ENCODE measurements at places on chromosomes 7 and 10.

- no peak for DNase-seq
These were observed 702.5 kb downstream of the PHTF2 start for GRCh38 chr7:78501064-78501463.

GRCh38 chr10:91190876-91191583 lies 29.4 kb upstream of the PCGF5 start:
- peak; percentile 15 for DNase-seq

GRCh38 chr7:96014617-96015016 lies 242.3 kb downstream of the DYNC1I1 start:
- no peak for DNase-seq

DNA sequence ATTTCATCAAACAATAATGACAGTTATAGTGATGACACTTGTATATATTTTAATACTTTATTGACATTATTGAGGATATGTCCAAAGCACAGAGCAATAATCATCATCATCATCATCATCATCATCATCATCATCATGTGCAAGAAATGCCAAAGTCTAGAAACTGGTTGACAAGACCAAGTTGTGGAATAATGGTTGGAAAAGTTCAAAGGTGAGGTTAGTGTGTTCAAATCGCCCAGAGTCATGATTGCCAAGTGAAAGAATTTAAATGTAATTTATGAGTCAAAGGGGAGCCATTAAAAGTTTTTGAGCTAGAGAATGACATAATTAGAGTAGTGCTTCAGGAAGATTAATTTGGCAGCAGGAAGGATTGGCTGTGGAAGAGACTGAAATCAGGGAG lies 852.4 kb downstream of the SORCS1 start:
- DNase-seq = no peak

- DNase-seq = no peak
These were observed 15.0 kb upstream of the PDLIM1 start for GRCh38 chr10:95305606-95306317.

DNA sequence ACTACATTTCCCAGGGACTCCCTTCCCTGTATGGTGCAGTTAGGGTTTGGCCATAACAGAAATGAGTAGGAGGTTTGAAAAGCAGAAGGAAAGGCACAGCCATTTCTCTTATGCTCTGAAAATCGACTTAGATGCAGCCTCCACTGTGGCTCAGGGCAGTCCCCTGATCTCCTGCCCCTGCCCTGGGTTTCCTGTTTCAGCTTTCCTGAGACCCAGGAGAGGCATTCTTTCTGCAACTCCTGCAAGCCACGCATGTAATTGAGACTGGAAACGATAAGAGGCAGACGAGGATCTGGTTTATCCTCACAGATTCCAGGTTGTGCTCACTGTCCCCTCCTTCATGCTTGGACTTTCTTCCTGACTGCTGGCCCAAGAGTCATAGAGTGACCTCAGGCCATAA lies 461.2 kb upstream of the VSTM2A start:
- DNase-seq = peak; percentile 52

GRCh38 chr7:22406715-22407114 lies 49.8 kb upstream of the RAPGEF5 start:
- DNase-seq = no peak
